Activated CD8-positive, alpha-beta memory T cell treated with anti-CD3 and anti-CD28 coated beads for 1 hour (primary cell): ENCODE measurements at places on chromosomes 1 and 21.

GRCh38 chr21:41195311-41195710 is 27.4 kb downstream of the BACE2 start:
- DNase-seq: no peak

DNA sequence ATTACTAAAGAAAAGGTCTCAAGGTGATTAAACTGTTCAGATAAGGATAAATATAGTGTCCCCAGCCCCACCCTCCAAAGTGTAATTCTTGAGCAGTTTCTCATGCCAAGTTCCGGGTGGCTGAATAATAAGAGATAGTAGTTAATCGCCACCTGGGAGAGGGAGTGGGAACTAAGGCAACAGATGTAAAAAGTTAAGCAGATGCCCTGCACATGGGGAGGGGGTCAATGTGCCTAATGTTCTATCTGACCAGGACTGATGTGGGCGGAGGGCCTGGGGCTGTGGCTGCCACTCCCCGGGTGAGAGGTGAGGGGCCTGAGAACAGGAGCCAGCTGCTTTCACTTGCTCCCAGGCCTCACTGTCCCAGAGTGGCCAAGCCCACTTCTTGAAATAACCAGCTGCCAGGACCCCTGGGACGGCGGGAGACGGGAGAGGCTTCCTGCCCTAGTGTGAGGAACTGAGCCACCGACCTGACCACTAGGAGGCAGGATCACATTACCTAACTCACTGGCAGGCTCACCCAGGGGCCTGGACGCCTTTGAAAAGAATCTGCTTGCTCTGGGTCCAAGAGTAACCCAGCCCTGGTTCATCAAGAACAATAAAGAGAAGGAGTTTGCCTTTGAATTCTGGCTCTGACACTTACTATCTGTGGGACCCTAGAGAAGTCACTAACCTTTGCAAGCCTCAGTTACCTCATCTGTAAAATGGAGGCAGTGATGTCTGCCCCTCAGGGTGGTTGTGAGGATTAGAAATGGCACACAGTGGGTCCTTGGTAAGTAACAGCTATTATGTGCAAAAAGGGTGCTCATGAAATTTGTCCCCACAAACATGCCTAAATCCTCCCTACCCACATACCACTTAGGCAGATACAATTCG is 179.2 kb downstream of the ATG4C start:
- no peak for DNase-seq

DNA sequence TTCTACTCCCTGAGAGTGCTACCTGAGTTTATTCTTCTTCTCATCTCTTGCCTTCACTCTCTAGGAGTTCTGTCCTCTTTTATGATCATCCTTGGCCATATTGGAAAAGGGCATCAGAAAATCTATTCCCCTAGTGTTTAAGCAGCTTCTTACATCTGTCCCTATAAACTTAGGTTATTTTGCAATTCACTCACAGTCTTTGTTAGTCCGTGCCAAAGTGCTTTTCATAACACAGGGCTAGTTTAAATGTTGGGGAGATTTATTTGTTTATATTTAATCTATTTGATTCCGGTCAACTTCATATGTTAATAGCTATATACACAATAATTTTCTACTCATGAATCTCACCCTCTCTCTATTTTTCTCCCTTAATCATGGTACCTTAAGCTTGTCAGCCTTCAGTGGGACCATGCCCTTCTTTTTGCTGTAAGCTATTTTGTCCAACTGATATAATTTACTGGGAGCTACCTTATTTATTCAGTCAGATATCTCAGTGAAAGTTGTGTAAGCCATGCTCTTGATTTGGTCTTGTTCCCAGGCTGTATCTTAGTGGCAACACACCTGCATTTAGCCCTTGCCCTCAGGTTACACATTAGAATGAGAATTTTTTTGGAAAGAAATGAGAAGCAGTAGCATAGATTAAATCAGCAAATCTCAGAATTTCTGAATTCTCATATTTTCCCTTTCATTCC is 106.3 kb upstream of the SMYD2 start:
- DNase-seq: no peak

GRCh38 chr1:176501599-176501998 is 38.6 kb downstream of the PAPPA2 start:
- DNase-seq: no peak

- peak; percentile 48 for DNase-seq
Observed at GRCh38 chr1:25031966-25032667, 102.0 kb upstream of the RUNX3 start.

GRCh38 chr1:232183266-232183800 is 446.6 kb downstream of the SIPA1L2 start:
- DNase-seq: no peak

- DNase-seq: peak; percentile 51
Observed at GRCh38 chr21:15065392-15066122, 757 bp upstream of the NRIP1 start.

GRCh38 chr1:93907718-93908117 is 1.5 kb downstream of the GCLM start:
- DNase-seq: no peak

GRCh38 chr1:21931171-21932093 is 5.7 kb downstream of the HSPG2 start:
- no peak for DNase-seq

- no peak for DNase-seq
Observed at GRCh38 chr1:56098946-56099345, 480.4 kb downstream of the PLPP3 start.

DNA sequence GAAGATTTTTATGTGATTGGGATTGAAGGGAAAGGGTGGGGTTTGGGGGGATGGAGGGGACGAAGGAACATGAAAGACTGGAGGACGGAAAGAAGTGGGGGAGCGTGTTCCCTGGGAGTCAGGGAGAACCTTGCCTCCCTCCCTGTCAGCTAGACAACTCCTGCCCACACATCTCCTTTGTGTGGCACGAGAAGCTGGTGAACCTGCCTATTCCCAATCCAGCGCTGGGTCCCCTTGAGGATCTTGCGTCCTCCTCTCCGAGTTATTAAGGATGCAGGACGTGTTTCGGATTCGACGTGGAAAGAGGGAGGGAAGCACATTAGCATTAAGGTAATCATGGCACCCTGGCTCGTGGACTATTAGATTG is 1.4 kb downstream of the LRRC7 start:
- no peak for DNase-seq

DNA sequence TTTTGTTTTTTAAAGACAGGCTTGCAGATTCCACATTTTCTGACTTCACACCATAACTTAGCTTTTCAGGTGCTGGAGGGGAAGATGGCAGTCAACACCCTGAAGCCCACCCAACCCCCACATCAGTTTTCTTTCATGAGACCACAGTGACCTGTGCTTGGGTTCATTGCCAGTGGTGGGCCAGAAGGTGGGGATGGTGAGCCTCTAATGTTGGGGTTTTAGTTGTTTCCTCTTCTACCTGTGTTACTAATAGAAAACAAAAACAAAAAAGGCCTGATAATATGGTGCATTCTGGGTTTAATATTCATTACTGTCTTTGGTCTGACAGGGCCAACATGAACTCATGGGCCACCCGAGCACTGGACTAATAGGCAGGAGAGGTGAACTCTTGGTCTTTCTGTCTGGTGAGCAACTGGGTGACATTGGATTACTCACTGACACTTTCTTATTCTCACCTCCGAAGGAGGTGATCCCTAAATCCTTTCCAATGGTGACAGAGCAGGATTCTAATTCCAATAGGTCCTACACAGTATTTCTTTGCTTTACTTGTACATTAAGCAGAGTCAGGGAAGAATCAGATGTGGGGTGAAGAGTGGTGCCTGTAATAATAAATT is 132.8 kb downstream of the CLIC6 start:
- no peak for DNase-seq

DNA sequence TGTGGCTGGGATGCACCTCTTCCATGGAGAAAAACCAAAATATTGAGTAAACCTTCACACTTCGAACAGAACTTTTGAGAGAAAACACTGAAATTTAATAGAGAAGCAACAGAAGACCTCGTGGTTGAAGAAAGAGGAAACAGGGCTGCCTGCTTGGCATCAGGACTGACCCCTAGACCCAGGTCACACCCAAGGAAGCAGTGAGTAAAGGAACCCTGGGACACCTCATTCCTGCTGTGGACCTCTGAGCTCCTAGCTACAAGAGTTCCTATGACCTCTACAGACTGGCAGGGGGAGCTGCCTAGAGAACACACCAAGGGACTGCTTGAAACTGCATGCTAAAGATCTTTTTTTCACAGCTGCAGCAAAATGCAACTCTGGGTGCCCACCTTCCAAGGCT is 67.8 kb downstream of the FASLG start:
- no peak for DNase-seq

GRCh38 chr1:50424884-50425375 is 1.7 kb upstream of the DMRTA2 start:
- no peak for DNase-seq

- DNase-seq: no peak
Observed at GRCh38 chr1:2251363-2251762, 23.2 kb downstream of the SKI start.

DNA sequence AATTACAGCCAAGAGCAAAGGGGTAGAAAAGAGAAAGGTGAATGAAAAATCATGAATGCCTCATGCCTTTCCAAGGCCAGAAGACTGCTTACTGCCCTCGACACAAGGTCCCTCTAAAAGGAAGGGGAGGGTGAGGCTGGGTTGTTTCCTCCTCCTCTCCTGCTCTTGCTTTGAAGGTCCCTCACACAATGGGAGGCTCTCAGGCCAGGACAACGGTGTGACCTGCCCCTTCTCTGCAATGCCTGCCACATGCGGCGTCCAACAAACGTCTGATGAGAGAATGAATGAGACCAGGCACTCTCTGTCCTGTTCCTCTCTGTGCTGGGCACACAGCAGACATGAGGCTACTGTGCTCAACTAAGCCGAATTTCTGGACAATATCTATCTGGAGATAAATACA is 51.3 kb downstream of the SSBP3 start:
- no peak for DNase-seq

DNA sequence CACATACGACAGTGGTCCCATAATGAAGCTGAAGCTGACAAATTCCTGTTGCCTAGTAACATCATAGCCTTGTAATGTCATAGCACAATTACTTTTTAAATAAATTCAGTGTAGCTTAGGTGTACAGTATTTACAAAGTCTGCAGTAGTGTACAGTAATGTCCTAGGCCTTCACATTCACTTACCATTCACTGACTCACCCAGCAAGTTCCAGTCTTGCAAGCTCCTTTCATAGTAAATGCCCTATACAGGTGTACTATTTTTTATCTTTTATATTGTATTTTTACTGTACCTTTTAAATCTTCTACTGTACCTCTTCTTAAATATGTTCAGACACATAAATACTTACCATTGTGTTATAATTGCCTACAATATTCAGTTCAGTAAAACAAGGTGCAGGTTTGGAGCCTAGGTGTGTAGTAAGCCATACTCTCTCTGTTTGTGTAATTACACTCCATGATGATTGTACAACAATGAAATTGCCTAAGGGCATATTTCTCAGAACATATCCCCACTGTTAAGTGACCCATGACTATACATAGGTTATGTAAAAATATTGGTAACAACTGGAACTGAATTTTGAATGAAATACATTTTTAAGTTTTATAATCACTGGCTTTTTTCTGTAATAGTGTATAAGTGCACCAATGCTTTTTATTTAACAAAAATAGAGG is 33.5 kb upstream of the ADAM30 start:
- DNase-seq: no peak

GRCh38 chr21:32403201-32403777 is 9.2 kb upstream of the EVA1C start:
- DNase-seq: no peak

- DNase-seq: no peak
Observed at GRCh38 chr1:180433873-180434272, 68.5 kb downstream of the ACBD6 start.

DNA sequence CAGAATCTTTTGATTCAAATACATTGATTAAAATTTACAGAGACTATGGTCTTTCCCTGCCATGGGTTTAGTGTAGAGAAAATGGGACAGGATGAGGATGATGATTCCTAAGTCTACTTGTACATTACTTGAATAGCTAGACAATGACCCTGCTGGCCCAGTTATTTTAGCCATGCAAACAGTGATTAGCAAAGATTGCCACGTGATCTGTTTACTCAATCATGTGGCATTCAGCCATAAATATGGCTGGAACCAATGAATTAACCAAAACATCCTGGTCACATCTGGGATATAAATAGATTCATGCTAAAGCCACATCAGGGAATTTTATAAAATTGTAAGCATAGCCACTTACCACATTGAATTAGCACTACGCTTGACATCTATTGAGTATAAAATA is 167.3 kb downstream of the PBX1 start:
- no peak for DNase-seq

DNA sequence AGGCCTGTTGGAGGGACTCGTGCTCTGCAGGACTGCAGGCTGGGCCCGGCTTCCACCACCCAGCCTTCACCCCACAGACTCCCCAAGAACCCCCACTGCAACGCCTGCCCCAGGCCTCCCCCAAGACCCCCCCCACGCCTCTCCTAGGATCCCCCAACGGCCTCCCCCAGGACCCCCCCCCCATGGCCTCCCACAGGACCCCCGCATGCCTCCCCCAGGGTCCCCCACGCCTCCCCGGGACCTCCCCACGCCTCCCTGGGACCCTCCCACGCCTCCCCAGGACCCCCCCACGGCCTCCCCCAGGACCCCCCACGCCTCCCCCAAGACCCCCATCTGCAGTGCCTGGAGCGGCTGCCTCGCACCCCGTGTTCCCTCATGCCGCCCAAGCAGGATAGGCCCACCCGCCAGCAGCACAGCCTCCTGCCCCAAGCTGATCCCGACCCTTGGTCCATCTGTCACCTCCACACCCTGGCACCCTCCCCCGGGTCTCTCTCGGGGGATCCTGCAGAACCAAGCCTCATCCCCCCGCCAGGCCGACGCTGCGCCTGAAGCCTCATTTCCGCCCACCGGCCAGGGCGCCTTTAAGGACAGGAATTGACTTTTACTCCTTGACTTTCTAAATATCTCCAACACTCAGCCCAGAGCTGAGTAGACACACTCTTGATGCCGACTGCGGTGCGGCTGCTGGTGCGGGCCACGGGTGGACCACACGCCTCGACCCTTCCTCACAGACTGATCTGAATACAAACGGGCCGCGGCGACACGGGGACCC is 14.1 kb upstream of the RNF223 start:
- DNase-seq: no peak

- no peak for DNase-seq
Observed at GRCh38 chr1:41461790-41462679, 22.4 kb downstream of the EDN2 start.

DNA sequence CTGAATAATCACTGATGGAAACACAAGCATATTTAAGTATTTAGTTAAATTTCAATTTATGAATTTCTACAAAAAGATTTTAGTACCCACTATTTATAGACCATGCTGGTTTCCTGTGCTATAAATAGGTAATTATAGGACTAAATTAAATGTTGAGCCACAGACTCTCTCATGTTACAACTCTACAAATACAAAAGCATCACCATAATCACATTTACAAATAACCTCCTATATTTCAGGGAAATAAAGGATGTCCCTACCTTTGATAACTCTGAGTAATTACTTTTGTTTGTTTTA is 32.6 kb upstream of the CCDC190 start:
- DNase-seq: no peak
